ENCODE measurements at places on chromosomes 3 and 15.

DNA sequence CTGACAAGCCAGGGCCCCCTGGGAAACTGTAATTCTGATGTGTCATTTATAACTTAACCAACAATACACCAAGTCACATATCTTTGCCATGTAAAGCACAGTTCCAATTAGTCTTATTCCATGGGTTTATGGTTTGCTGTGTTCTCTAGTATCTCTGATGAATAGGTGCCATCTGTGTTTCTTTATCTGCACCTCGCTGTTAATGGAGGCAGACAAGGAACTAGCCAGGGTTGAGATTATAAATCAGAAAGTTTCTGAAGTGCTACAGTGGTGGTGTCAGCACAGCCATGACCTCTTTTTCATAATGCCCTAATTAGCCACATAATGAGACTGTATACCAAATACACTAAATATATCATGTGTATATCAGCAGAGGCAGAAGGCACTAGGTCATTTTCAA is 866.4 kb downstream of the PLOD2 start:
- no peak for DNase-seq

GRCh38 chr3:111972891-111973290 is 5.9 kb upstream of the ABHD10 start:
- DNase-seq = no peak

DNA sequence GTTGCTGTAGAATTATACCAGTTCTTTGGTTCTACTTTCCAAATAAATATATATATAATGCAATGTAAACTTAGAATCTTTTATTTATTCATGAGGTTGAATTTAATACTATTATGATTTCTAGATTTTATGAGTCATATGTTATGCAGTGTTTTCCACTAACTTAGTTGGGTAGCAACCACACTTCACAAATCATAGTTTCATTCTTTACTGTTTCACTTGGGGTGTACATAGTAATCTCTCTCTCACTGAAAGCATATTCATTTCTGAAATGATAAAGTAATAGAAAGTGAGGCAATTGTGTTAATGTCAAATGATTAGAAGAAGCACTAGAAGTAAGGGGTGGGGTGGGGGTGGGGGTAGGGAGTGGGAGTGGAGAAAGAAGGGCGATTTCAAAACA is 52.6 kb downstream of the IQCH start:
- no peak for DNase-seq

- no peak for DNase-seq
Observed at GRCh38 chr3:38566215-38566528, 70.0 kb downstream of the EXOG start.

- DNase-seq = no peak
Observed at GRCh38 chr3:27141668-27142067, 227.5 kb downstream of the NEK10 start.

GRCh38 chr15:70164910-70165715 is 67.4 kb upstream of the TLE3 start:
- DNase-seq = no peak

DNA sequence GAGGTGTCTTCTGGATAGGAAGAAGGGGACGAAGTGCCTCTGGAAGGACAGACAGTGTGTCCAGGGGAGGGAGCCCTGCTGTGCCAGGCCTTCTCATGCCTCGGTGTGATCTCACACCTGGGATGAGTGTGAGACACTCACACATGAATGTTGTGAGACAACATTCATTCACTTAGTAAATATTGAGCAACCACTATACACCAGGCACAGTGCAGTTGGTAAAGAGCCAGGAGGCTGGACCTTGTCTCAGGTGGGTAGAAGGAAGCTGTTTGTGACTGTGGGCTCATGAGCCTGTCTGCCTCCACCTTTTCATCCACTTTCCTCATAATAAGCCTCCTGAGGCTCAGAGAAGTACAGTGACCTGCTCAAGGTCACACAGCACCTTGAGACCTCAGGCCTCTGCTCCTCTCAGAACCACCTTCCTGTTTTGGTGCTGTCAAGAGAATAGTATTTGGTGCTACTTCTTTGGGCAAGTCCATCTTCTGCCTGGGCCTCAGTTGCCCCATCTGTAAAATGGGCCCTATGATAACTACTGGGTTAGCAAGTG is 20.9 kb downstream of the SLC6A6 start:
- DNase-seq = no peak

Measured in activated naive CD8-positive, alpha-beta T cell treated with anti-CD3 and anti-CD28 coated beads, Interleukin-2, amount 50 U/mL, for 24 hours (primary cell).